Thyroid gland (tissue), 4 donors: ENCODE measurements at places on chromosomes 16 and 17. TPM values are rescaled to one million over a fixed set of nuclear protein-coding genes. Genes with fewer than 3 reads are reported as not detected.

DNA sequence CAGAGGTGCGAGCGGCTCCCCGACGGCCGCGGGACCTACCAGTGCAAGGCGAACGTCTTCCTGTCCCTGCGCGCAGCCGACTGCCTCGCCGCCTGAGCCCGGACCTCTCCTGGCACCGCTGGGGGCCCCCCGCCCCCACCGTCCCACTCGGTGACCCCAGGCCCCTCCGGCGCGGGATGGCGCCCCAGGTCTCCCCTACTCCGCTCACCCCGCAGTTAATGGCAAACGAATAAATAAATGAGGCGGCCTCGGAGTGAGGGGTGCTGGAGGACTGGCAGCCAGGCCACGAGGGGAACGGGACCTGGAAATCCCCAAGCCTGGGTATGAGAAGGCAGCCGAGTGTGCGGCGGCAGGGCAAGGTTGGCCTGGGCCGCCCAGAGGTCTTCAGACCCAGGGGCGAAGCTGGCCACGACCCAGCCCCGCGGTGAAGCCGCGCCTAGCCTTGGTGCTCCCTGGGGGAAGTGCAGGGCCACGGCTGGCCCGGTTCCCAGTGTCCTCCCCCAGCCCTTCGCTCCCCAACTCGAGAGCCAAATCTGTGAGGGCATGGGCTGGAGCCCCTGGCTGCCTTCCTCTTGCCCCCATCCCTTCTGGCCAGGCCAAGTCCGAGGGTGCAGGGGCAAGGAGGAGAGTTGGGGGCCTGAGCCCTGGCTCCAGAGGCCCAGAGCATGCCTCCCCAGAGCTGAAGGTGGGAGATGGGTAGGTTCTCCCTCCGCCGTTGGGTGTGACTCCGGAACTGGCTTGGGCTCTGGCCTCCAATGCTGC is 796 bp downstream of the NPB start:
- no peak overlapping the region for H3K27ac ChIP-seq
- no peaks in the 10 kb centered on the region for H3K4me1 ChIP-seq
- peaks cover 9% of the 10 kb centered on the region for H3K36me3 ChIP-seq
- no peak for DNase-seq
- no peaks in the 10 kb centered on the region for H3K27me3 ChIP-seq

GRCh38 chr16:10756574-10756973 is 12.9 kb downstream of the NUBP1 start:
- DNase-seq = no peak
- no peaks in the 10 kb centered on the region for H3K27me3 ChIP-seq
- no peaks in the 10 kb centered on the region for H3K4me1 ChIP-seq
- H3K27ac ChIP-seq = no peak overlapping the region
- H3K4me3 ChIP-seq = no peak overlapping the region

KRT40 gene
- not detected for total RNA-seq

DNA sequence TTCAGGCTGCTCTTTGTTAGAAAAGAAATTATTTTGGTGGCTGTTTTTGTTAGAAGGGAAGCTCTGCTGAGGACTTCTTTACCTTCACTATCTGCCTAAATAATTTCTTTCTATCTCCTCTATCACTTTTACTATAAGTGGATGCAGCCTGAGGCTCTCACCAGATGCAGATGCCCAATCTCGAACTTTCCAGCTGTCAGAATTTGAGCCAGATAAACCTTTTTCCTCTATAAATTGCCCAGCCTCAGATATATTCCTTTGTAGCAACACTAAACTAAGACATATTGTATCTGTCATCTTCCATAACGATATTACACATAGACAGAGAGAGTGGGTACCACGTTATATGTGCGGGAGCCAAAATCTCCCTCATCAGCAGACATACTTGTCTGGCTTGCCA is 15.7 kb upstream of the CDH8 start:
- H3K27ac ChIP-seq = no peak overlapping the region
- no peaks in the 10 kb centered on the region for H3K27me3 ChIP-seq
- H3K4me1 ChIP-seq = no peaks in the 10 kb centered on the region
- no peaks in the 10 kb centered on the region for H3K36me3 ChIP-seq
- DNase-seq = no peak

DNA sequence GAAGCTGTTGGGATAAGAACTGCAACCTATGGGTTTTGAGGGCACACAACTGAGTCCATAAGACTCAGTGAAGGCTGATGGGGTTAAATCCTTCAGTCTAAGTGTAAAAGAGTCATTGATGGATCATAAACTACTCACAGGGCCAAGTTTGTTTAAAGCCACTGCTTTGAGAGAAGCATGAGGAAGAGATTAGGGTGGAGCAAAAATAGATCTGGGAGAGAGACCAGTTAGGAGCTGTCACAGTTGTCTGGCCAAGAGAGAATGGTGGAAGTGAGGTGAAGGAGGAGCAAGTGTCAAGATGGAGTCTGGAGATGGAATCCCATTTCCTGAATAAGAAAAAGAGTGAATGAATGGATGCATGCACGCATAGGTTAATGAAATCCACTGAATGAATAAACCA is 379.1 kb upstream of the CDH11 start:
- no peak overlapping the region for H3K27ac ChIP-seq
- no peaks in the 10 kb centered on the region for H3K36me3 ChIP-seq

- H3K4me1 ChIP-seq = peaks cover 4% of the 10 kb centered on the region
- H3K27me3 ChIP-seq = no peaks in the 10 kb centered on the region
- no peak overlapping the region for H3K27ac ChIP-seq
- H3K4me3 ChIP-seq = no peak overlapping the region
- H3K36me3 ChIP-seq = no peaks in the 10 kb centered on the region
These were observed 94.3 kb downstream of the MAP2K6 start for GRCh38 chr17:69508814-69509213.

CBX8 gene
- total RNA-seq = 3.5 TPM

- H3K4me3 ChIP-seq = no peak overlapping the region
- no peaks in the 10 kb centered on the region for H3K27me3 ChIP-seq
These were observed 71.1 kb downstream of the N4BP1 start for GRCh38 chr16:48538746-48539484.

- no peaks in the 10 kb centered on the region for H3K4me1 ChIP-seq
- no peaks in the 10 kb centered on the region for H3K27me3 ChIP-seq
- no peaks in the 10 kb centered on the region for H3K36me3 ChIP-seq
- no peak for DNase-seq
- no peak overlapping the region for H3K4me3 ChIP-seq
These were observed 587.1 kb downstream of the WWOX start for GRCh38 chr16:78686601-78687000.

BIRC5 gene
- 0.13 TPM for total RNA-seq

GRCh38 chr17:19321481-19322128 is 40.9 kb downstream of the B9D1 start:
- DNase-seq = no peak
- peaks cover 18% of the 10 kb centered on the region for H3K4me1 ChIP-seq
- no peak overlapping the region for H3K27ac ChIP-seq
- H3K4me3 ChIP-seq = no peak overlapping the region
- H3K27me3 ChIP-seq = no peaks in the 10 kb centered on the region

- peak overlapping the region; percentile 59 for H3K27ac ChIP-seq
- no peak overlapping the region for H3K4me3 ChIP-seq
- H3K4me1 ChIP-seq = no peaks in the 10 kb centered on the region
- no peaks in the 10 kb centered on the region for H3K36me3 ChIP-seq
- DNase-seq = peak; percentile 55
These were observed 83.4 kb downstream of the GAS7 start for GRCh38 chr17:10114931-10115535.

DNA sequence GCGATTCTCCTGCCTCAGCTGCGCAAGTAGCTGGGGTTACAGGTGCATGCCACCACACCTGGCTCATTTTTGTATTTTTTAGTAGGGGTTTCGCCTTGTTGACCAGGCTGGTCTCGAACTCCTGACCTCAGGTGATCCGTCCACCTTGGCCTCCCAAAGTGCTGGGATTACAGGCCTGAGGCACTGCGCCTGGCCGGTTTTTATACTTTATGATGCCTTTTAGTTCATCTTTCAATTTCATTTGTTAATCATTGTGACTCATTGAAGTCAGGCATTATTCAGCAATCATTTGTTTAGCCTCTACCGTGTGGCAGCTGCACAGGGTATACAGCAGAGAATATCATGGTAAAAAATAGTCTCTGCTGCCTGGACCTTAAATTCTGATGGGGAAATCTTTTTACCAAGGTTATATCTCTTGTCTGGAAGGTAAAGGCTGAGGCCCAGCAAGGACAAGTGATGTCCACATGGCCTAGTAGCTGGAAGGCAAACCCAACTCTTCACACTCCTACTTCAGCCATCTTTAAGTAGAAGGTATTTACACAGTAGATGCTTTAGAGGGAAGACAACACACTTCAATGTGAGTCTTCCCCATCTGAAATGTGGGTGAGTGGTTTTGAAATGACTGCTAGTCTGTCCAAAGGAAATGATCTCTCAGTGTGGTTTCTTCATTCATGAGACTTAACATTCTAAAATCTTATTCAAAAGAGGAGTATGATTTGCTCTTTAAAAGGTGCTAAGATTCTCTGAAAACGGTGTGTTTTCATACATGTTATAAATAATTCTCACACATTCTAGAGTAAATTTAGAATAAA is 2.4 kb downstream of the PRPSAP2 start:
- no peaks in the 10 kb centered on the region for H3K36me3 ChIP-seq
- H3K27me3 ChIP-seq = no peaks in the 10 kb centered on the region
- peaks cover 12% of the 10 kb centered on the region for H3K4me1 ChIP-seq
- no peak for DNase-seq
- no peak overlapping the region for H3K4me3 ChIP-seq

DNA sequence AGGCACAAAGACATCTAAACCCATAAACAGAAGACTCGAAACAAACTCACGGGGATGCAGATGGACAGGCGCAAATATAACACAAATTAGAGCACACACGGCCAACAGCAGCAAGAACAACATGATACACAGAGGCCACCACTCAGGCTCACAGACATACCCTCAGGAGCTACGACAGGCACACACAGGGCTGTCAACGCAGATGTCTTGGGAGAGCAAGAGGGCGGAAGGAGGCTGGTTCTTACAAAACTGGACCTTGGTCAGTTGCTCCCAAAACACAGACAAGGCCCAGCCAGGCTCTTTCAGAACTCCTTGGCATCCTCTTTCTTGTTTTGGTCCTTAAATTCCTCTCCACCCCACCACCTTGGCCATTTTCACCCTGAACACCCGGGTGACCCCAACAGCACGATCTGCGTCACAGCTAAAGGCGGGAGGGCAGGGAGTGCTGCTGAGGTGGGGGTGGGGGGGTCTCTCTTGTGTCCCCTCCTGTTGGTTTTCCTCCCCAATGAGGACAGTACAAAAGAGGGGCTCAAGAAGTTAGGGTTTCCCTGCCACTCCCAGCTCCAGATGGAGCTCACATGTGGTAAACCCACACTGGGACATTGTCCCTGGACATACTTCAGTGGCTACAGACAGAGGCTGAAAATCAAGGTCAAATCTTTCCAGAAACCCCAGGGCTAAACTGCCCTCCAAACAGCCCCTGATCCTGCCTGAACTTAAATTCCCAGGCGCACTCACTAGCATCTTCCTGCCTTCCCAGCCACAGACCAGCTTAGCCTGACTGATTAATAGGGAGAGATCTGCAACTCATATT is 221.3 kb downstream of the C16orf78 start:
- H3K4me3 ChIP-seq = no peak overlapping the region
- no peak for DNase-seq
- no peaks in the 10 kb centered on the region for H3K27me3 ChIP-seq
- no peaks in the 10 kb centered on the region for H3K4me1 ChIP-seq
- no peaks in the 10 kb centered on the region for H3K36me3 ChIP-seq

KCTD19 gene
- not detected for total RNA-seq

DNA sequence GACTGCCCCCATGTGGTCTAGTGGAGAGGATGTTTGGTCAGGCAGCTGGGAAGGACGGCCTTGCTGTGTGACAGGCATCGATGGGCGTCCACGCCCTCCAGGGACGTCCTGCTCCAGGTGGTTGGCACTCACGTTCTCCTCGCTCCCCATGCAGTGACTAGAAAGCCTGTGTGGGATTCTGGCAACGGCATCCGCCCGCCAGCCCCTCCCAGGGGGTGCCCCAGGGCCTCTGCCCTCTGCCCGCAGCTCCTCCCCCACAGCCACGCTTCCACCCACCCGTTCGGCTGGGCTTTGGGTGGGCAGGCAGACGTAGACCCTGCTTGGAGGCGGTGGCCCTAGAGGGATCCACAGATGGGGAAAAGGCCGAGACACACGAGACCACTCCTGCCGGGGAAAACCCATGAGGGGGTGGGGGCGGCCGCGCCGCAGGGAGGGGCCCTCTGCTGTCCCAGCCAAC is 4.7 kb upstream of the IL17C start:
- DNase-seq = peak; percentile 64
- H3K4me1 ChIP-seq = peaks cover 17% of the 10 kb centered on the region
- peaks cover 25% of the 10 kb centered on the region for H3K36me3 ChIP-seq
- H3K4me3 ChIP-seq = no peak overlapping the region
- H3K27me3 ChIP-seq = no peaks in the 10 kb centered on the region
- no peak overlapping the region for H3K27ac ChIP-seq

DNA sequence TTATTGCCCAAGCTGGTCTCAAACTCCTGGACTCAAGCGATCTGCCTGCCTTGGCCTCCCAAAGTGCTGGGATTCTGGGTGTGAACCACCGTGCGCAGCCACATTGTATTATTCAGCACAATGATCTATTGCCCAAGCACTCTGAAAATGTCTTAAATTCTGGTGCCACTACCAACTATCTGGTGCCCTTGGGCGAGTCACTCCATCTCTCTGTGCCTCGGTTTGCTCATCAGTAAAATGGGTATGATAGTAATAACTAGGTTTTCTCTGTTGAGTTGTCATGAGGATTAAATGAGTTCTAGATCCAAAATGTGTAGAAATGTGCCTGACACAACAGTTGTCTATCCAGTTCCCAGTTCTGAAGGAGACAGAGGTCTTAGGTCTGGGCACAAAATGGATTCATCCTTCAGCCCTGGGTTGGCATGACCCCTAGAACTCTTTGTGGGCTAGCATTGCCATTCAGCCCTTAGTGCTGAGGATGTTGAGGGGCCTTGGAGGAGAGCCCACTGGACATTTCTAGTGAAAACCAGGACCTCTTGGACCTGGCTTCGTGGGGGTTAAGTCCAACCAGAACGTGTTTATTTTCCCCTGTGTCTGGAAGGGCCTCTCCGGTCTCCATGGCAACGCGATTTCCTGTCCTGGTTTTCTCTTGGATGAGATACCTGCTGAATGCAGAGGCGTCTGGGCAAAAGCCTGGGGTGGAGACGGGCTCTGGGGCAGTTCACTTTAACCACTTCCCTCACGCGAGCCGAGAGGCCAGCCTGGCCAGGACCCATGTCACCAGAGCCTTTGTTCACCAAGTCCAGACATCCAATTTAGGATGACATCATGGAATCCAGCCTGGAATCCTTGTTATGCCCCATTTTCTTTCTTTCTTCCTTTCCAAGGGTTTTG is 43.7 kb upstream of the TNRC6A start:
- H3K36me3 ChIP-seq = no peaks in the 10 kb centered on the region
- H3K4me1 ChIP-seq = peaks cover 7% of the 10 kb centered on the region
- no peaks in the 10 kb centered on the region for H3K27me3 ChIP-seq
- DNase-seq = peak; percentile 33
- H3K4me3 ChIP-seq = no peak overlapping the region
